NCI-H1417 treated with DMSO at 0.1 percent for 48 hours (cell line): ENCODE measurements at places on chromosomes 16 and 17.

DNA sequence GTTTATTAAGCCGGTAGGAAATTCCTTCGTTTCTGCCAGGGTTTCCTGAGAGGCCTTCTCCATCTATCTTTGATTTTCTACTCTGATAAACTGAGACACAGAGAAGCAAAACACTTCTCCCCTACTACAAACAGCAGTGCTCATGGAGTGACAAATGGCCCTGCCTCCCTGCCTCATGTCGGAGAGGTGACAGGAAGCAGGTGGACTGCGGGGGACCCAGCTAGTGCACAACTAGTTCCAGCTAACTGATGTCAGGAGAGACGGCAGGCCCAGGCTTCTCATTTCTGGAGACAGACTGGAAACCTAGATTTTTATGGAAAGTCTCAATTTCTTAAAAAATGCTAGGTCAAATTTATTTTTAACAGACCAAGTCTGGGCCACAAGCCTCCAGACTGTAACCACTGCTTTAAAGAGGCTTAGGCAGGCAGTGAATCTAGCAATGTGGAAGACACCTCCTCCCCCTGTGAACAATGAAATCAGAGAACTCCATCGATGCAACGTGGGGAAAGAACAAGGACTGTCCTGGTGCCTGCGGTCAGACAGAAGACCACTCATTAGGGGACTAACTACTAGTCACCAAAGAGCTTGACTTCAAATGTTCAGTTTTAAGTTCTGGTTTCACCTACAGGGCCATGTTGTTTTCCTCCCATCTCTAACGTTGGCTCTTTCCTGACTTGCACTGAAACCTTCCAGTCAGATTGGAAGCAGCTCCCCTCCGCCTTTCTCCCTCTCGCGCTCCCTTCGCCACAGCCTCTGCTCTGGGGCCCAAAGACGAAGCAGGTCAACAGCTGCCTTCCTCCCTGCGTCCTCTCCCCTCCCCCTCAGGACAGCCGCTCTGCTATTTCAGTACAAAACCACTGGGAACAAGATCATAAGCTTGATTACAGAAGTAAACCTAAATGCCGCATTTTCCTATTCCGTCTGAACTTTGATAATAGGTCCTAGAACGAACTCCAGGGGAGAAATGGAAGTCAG is 17.6 kb downstream of the GTF3C1 start:
- DNase-seq = no peak

DNA sequence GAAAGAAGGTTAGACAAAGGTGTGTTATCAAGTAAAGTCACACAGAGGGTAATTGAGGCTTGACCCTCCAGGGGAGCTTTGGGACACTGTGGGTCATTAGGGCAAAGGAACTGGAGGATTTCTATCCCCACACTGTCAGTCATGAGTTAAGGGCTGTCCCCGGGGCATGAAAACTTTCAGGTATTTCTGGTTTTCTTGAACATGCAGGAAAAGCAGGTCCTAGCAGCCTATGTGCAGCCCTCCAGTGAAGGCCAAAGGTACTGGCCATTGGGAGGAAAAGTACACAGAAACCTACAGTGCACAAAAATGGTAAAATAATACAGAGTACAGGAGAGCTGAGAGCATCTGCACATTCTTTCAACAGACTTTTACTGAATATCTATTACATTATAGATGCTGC is 44.4 kb upstream of the SCNN1B start:
- no peak for DNase-seq

GRCh38 chr17:35856603-35857002 is 12.1 kb downstream of the HEATR9 start:
- no peak for DNase-seq

DNA sequence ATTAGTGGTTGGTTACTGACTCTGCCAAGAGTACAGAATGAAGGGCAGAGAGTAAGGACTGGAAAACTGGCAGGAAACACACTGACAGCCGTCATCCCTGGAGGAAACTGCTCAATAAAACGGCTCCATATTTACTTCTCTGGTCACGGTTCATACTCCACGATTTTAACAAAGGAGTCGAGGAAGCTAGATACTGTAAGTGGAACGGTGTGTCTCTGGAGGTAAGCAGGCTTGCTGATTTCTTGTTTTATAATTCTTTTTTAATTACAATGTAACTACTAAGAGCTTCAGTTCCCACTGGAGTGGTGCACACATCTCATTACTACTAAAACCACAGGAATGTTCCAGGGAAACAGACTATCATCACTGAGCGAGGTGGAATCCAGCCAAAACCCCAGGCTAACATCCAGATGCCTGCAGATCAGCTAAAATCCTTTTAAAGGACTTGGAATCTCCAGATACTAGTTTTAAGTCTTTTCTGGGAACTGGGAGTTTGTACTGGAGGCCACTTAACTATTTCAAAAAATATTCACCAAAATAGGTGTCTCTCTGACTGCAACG is 17.8 kb downstream of the SERPINF1 start:
- no peak for DNase-seq

DNA sequence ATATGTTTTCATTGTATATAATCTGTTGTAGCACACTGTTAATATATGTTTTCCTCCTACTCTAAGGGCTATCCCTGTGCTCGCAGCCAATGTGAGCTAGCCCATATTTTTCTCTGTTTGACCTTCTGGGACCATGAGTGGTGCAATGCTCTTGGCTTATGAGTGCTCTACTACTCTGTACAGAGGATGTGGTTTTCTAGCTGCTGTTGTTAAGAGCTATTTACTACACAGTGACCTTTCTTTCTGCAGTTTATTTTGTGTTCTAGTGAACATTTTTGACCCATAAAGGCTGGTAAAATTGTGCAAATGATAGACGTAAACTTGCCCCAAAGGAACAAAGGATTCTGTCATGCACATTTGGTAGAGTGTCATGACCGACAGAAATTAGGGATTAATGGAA is 84.1 kb upstream of the CPHXL start:
- no peak for DNase-seq

- no peak for DNase-seq
Measured at GRCh38 chr17:32564325-32564724, 77.5 kb downstream of the CDK5R1 start.
